Left ventricle myocardium inferior (tissue), 1 donor: ENCODE measurements at places on chromosomes 4 and X.

DNA sequence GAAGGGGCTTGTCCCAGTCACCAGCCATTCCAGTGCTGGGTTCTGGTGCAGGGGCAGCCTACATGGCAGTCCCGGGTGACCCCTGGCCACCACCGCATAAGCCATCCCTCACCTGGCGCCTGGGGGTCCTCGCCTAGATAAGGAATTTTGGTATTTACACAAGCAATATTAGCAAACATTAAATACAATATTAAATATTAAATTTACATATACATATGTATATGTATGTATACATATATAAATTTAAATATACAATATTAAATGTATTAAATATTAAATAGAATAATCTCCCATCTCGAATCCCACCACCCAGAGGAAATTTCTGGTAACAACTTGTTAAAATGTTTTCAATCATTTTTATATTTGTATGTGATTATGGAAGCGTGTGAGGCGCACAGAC is 104.6 kb upstream of the AFAP1 start:
- DNase-seq: no peak

GRCh38 chr4:78171482-78171881 is 114.4 kb downstream of the FRAS1 start:
- DNase-seq: no peak

- DNase-seq: no peak
Measured at GRCh38 chr4:184317234-184317918, 99.7 kb upstream of the ENPP6 start.

- DNase-seq: no peak
Measured at GRCh38 chr4:126395664-126396063, 1080.9 kb downstream of the FAT4 start.

GRCh38 chr4:78179196-78179595 is 122.1 kb downstream of the FRAS1 start:
- DNase-seq: no peak
